Caudate nucleus (tissue), 63 donors: ENCODE measurements at places on chromosomes 12 and 14.

GRCh38 chr14:70036665-70037064, 152.1 kb downstream of the SLC8A3 start:
- no peak for DNase-seq

DNA sequence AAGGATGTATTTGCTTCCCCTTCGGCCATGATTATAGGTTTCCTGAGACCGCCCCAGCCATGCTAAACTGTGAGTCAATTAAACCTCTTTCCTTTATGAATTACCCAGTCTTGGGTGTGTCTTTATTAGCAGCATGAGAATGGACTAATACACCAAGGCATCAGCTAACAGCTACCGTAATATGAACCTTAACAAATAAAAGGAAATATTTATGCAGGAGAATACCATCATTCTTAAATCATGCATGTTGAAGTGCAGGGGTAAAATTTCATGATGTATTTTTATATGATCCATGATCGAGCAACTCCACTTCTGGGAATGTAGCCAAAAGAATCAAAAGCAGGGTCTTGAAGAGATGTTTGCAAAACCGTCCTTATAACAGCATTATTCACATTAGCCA, 379.0 kb downstream of the NPAS3 start:
- no peak for DNase-seq

GRCh38 chr12:88298761-88299242, 156.7 kb downstream of the TMTC3 start:
- no peak for DNase-seq

GRCh38 chr12:57235017-57235727, 5.7 kb downstream of the SHMT2 start:
- DNase-seq = no peak

DNA sequence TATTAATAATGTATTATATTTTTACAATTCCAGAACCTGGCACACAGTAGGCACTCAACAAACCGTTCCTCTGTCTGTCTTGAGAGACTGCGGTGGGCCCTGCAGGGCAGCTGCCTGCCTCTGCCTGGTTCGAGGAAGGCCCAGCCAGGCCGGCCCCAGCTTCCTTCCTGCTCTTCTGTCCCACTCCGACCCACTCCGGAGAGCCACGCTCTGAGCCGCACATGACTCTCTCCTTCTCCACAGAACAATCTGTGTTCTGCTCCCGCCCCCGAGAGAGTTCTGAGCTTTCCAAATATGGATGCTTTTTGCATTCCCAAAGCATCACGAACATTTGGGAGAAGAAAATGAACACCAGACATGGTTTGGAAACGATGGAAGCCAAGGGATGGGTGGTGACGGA, 57.3 kb downstream of the TTC7B start:
- no peak for DNase-seq

DNA sequence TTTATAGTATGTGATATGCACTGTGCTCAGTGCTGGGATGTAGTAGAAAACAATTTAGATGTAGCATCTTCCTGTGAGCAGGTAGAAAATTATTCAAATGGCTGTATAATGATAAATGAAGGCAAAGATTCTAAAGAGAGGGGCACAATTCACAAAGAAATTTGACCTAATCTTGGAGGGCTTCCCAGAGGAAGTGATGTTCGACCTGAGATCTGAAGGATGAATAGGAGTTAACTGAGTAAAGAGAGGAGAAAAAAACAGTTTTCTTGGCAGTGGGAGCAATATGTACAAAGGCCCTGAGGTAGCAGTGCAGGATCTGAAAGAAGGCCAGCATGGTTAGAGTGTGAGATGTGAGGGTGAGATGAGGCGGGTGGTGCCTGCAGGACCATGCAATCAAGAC, 15.2 kb downstream of the RPH3A start:
- DNase-seq = no peak

GRCh38 chr12:91833780-91834359, 311.8 kb downstream of the BTG1 start:
- no peak for DNase-seq
